ENCODE measurements at places on chromosomes 12 and 14.

GRCh38 chr12:131085125-131085815, 131.6 kb downstream of the ADGRD1 start:
- DNase-seq = no peak

GRCh38 chr12:109877504-109878246, 2.7 kb downstream of the GLTP start:
- DNase-seq = no peak

GRCh38 chr14:99273766-99274345, 1.9 kb upstream of the BCL11B start:
- peak; percentile 40 for DNase-seq

GRCh38 chr14:104140463-104141331, 2.3 kb downstream of the KIF26A start:
- DNase-seq = no peak

DNA sequence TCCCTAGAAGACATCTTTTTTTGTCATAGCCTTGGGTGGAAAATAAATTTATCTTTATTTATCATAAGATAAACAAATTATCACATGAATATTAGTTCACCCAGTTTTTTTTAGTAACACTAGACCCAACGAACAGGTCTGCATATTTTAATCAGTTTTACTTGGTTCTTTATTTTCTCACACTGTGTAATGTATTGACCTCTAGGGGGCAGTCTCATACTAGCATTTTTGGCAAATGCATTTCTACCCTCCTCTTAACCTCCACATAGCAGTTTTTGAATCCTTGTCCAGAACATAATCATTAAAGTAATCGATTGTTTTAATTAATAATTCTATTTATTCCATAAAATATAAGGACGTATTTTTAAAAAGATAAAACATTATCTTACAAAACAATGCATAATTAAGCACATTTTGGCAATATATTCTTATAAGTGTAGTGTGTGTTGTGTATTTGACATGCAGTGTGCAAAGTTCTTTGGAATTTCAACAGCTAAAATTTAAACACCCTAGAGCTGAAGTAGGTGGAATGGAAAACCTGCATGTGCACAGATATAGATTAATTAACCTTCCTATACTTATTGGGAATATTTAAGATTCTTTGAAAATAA, 31.6 kb upstream of the PTPRQ start:
- peak; percentile 21 for DNase-seq

DNA sequence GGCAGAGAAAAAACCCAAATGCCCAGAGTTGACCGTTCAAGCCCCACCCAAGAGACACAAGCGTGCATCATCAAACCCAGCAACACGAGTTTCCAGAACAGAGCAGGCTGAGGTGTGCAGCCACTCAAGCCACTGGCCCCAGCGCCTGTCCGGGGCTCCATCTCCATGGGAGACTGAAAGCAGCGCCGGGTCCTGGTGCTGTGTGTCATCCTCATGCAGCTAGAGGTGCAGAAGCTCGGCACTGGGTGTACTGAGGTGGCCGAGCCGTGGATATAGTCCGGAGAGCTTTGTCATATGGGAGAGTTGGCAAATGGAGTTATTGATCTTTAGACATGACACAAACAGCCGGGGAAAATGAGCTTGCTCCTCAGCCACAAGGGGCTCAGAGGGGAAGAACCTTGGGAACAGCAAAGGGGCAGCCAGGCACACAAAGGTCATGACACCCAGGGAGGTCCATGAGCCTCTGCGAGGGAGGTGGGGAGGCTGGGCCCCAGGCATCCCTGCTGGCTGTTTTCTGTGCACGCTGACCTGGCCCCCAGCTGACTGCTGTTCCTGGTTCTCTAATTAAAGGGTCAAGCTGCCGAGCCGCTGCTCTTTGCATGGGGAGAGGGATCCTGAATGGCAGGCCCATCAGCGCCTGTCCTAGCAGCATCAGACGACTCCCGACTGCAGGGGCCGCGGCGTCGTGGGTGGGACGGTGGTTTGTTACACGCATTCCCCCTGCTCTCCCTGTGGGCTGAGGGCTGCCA, 145.4 kb upstream of the SFSWAP start:
- no peak for DNase-seq

DNA sequence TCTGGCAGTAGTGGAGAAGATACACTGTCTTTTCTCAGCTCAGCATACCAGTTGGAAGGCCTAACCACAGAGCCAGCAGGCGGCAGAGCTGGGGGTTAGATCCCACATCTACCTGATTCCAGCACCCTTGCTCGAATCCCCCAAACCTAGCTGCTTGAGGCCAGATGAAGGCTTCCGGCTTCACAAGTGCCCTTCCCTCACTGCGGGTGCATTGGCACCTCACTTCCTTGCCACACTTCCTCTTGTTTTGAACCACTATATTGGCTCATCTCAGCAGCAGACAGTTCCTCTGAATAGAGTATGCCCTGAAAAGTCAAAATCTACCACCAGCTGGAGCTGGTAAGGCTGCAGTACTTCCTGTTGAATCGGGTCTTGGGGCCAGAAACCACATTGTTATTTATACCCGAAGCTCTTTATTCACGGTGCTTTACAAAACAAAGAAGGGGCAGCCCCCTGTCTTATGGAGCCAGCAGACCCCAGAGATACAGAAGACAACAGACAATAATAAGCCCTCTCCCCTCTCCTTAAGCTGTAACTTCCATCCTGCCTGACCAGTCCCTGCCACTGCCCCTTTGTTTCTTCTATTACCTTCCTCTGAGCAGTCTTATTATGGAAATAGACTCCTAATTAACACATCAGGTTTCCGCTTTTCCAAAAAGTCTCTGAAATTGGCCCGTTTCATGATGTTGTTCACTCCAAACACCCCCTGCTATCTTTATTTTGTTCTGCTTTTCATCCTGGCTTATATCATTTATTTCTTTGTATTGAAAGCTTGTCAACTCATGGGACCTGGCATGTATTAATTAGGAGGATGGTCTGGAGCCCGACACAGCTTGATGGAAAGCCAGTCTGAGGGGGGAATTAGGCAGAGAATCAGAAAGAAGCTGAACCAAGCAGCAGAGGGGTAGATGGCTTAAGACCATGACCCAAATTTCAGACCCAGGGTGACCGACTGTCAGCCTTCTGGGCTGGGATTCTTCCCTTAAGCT, 233.5 kb downstream of the EFCAB11 start:
- DNase-seq = no peak

- DNase-seq = no peak
Observed at GRCh38 chr14:57291692-57292647, 23.2 kb downstream of the AP5M1 start.

GRCh38 chr12:11734580-11735180, 85.2 kb downstream of the ETV6 start:
- no peak for DNase-seq

DNA sequence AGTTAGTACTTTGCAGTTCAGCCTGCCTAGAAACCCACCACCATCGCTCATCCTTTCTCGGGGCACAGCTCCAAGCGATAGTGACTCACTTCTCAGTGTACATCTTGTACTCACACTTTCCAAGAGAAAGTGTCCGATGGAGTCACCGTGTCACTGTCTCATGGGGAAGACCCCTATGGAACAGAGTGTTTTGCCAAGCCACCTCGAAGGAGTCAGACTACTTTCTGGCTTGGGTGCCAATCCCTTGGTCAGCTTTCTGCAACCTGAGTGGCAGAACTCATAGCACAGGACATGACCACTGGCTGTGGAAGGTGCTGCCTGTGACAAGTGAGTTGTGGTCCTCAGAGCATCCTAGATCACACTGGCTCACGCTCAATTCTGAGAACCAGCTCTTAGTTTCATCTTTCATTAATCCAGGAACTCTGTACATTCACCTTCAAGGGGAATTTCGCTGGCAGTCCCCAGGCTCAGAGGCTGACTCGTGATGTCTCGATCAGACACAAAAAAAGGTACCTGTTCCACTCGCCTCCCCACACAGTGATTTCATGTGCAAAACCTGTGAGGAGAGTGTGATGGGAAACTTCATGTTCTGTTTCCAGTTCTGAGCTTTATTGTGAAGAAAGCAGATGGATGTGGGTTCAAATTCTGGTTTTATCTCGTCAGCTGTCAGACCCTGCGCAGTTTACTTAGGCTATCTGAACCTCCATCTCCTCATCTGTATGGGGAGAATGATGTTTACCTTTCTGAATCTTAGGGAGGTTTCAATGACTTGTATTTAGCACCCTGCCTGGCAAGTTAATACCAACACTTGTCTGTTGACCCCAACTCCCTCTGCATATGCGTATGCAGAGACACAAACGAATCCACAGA, 127.3 kb upstream of the CCND2 start:
- peak; percentile 25 for DNase-seq

DNA sequence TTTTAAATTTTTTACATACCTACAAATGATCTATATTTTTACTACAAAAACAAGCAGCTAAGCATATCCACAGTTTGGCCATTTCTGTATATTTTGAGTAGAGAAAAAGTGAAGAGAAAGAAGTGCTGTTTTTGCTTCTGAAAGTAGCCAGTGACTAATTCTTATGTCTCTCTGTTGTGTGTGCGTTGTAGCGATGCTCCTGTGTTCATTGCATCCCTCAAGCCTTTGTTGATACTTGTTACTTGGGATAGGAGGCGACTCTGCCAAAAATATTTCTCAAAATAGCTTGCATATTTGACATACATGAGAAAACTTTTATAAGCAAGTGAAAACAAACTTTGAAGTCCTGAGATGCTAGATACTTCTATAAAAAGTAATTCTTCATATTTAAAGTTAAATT, 714.1 kb downstream of the FSCB start:
- DNase-seq = no peak

DNA sequence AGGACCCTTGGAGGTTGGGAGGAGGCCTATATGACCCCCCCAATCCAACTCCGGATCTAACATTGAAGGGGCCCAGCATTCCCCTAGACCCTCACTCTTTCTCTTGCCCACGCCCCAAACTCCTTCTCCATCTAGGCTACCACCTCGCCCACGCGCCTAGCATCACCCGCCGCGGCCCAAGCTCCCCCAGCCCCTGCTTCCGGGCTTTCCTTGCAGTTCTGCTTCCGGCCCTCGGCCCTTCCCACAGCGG, 445 bp downstream of the CERS5 start:
- no peak for DNase-seq

DNA sequence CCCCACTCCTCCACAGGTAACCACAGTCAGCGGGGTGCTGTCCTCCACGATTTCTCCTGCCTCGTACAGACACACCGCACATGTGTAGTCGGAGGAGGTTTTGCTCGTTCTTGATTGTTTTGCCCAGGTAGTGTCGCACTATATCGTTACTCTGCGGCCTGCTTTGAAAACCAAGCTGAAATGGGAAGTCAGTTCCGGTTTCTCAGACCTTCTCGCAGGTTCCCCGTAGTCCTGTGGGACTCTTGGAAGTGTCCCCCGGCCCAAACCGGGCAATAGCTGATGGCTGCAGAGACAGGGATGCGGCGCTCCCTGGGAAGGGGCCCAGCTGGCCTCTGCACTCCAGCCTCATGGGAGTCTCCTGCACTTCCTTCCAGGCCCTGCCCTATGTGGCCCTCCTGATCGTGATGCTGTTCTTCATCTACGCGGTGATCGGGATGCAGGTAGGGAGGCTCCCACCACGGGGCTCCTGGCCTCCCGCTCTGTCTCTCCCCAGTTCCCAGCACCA, 141.3 kb upstream of the FKBP4 start:
- no peak for DNase-seq

DNA sequence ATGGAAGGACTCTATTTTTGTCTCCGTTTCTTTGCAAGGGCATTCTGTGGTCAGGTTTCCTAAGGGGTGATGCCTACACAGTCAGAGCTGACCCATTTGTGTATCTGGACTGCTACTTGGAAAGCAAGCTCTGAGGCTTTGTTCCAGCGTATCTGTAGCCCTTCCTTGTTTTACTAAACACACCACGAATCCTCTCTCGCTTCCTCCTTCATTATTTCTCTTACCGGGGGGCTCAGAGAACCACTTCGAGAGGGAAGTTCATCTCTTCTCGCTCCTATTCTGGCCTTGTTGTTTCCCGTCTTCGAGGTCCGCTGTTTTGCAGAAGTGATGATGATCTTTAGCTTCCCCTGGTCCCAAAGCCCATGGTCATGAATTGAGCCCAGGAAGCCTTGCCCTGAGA, 164.7 kb downstream of the SSPN start:
- no peak for DNase-seq

DNA sequence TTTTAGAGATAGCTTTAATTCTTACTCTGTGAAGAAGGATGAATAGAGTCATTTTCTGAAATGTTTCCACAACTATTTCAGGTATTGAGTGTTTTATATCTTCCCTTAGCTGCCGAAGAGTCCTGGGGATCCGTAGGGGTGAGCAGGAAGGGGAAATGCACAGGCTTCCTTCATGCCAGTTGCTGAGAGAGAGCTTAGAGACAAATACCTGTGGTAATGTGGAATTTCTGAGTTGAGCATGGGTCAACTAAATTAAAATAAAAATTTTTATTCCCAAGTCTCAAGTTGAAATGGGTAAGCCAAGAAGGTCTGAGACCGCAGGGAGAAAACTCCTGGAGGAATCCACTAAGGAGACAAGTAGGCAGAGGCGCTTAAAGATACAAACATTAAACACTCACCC, 185.7 kb downstream of the DAD1 start:
- DNase-seq = no peak

DNA sequence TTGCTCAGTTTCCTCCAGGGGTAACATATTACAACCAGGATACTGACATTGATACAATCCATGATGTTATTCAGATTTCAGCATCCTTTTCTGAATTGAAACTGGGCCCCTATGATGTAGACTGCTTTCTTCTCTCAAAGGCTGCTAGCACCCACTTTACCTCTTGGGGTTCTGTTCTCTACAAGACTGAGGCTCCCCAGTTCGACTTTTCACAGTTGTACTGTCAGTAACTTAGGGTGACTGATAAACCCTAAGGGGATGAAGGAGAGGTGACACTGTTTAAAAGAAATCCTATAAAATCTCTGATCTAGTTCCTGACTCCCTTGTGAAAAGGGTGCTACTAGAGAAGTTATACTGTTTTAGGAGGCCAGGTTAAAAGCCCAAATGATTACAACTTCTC, 818 bp downstream of the VPS33A start:
- DNase-seq = no peak

GRCh38 chr12:68786929-68787328, 21.0 kb upstream of the MDM2 start:
- DNase-seq = no peak

- no peak for DNase-seq
Observed at GRCh38 chr12:38934078-38934584, 28.7 kb upstream of the CPNE8 start.

DNA sequence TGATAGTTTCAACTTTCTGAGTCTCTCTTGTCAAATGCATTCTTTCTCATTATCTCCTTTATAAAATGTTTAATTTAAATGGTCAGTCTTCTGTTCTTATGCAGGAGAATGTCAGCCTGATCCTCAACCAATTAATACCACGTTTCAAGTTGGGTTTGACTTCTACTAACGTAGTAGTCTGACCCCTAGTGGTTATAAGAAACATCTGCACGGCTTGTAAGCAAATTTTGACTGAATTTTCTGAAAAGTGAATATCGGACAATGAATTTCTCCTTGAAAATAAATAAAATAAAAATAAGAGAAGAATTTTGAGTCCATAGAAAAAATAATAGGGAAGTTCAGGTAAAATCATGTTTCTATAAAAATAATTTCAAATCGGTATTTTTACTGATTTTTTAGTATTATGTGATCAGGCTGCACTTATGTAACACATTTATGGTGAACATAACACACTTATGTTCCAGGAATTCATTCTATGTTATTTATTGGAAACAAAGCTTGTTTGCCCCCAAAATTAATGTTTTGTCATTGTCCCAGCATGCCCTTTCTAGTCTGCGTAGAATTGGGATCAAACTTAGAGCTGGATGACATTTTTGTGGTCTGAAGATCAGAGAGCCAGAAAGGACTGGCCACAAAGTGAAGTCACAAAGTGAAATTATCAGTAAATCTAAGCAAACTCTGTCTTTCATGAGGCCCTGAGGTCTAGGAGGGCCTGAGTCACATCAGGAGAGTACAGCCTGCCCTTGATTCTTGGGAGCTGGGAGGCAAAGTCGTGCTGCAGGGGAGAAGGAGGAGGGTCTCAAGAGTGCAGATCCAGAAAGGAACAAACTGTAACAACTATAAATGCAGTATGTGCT, 101.2 kb upstream of the STXBP6 start:
- peak; percentile 32 for DNase-seq
